ENCODE measurements at places on chromosomes 12 and 14. TPM values are rescaled to one million over a fixed set of nuclear protein-coding genes. Genes with fewer than 3 reads are reported as not detected.

TEAD4 gene
- total RNA-seq, result not detected

IL31 gene
- not detected for total RNA-seq

TFCP2 gene
- total RNA-seq, result 35.4 TPM

SLC10A1 gene
- not detected for total RNA-seq

GYS2 gene
- total RNA-seq, result 0.17 TPM

C1QL4 gene
- not detected for total RNA-seq

TNFAIP2 gene
- total RNA-seq, result 3.0 TPM

SPSB2 gene
- 17.0 TPM for total RNA-seq

DNA sequence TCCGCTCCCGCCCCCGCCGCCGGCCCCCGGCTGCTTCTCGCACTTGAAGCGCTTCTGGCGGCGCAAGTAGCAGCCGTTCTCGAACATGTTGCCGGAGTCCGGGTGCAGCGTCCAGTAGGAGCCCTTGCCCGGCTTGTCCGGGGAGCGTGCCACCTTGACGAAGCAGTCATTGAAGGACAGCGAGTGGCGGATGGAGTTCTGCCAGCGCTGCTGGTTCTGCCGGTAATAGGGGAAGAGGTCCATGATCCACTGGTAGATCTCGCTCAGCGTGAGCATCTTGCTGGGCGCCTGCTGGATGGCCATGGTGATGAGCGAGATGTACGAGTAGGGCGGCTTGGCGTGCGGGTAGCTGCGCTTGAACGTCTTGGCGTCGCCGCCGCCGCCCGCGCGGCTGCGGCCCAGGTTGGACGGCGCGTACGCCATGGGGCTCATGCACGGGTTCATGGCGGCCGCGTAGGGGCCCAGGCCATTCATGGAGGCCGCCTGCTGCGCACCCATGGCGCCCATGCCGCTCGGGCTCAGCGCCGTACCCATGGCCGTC lies 3.0 kb downstream of the FOXA1 start:
- peak; percentile 35 for DNase-seq

DNA sequence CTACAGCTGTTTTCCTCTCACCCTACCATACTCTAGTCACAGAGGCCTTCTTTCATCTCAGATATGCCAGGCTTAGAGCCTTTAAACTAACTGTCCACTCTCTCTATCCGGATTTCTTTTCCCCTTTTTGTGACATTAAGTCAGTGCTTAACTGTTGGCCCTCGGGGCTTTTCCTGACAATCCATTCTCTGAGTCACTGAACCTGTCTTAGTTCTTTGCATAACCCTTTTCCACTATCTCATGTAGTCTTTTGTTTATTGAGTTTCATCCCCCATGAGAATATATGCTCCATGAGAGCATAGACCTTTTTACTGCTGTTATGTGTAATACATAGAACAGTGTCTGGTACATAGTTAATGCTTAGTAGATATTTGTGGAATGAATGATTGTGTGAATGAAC lies 68.7 kb downstream of the PLEKHA5 start:
- DNase-seq, result no peak

- DNase-seq, result no peak
These were observed 41.2 kb downstream of the SLC6A12 start for GRCh38 chr12:172732-173161.

GRCh38 chr14:90177539-90178189 lies 78.7 kb upstream of the PSMC1 start:
- DNase-seq, result no peak

DNA sequence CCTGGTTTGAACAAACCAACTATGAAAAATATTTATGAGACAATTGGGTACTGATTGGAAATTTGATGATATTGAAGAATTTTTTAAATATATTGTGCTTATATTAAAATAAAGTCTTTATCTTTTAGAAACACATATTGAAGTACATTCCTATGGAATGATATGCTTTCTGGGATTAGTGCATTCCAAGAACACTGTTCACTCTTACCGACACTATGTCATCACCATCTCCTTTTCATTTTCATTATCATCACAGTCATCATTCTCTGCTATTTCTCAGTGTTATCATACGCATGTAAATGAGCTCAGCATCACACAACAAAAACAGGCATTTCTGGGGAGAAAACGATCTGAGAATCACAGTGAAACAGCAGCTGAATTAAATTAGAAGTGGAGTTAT lies 513.3 kb upstream of the CCDC196 start:
- DNase-seq, result no peak

GRCh38 chr12:83826112-83826511 lies 1086.5 kb downstream of the SLC6A15 start:
- no peak for DNase-seq

GRCh38 chr12:24631676-24632426 lies 317.1 kb downstream of the BCAT1 start:
- DNase-seq, result no peak

GRCh38 chr12:114319422-114319821 lies 86.5 kb downstream of the TBX5 start:
- DNase-seq, result no peak

DNA sequence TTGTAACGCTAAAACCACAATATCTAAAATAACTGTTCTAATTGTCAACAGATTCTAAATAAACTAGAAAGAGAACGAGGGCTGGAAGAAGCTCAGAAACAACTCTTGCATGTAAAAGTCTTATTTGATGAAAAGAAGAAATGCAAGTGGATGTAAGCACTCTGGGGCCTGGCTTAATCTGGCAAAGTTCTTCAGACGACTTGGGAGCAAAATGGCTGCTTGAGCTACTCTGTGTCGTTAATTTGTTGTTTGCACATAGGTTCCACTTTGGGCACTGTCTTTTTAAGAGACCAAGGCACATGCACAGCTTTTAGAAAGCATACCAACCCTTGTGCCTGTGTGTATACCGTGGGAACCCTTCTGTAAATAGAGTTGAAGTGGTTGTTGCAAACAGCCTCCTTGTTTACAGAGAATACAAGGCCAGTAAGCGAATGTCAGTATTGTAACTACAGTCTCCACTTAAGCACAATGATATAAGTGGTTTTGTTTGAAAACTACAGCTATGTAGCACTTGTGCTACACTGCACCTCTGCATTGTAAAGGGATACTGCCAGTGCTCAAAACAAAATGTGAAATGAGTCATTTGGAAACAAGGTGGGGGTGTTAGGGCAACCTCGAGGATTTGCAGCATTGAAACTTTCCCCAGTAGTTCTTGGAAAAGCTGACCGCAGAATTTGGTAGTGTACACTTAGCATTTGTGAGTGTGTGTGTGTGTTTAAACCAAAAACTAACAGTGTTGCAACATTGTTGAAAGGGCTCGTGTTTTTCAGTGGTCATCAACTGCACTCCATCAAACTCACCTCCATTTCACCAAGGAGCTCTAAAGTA lies 154.3 kb downstream of the CEP83 start:
- no peak for DNase-seq

DNA sequence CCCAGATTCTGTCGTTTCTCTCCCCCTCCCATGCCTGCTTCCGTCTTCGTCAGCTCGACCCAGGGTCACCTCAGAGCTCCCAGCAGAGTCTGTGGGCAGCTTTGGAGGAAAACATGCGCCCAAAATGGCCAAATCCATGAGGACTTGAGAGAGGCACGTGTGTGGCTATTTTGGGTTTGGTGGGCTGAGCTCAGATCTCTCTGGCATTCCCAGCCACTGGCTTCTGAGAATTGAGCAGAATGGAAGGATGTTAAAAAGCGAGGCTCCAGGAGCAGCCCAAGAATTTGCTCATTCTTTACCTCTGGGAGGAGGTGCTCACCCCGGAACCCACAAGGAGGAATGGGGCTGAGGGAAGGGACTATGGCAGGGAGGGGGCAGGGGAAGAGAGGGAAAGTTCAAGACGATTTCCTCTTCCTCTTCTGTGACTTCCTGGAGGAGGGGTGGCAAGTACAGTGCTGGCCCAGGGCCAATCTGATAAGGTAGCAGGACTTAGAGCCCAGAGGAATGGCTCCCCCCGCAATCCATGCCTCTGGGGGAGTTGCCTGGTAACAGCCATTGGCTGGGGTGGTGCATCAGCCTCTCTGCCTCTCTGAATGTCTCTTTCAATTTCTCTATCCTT lies 20.1 kb downstream of the TSPAN9 start:
- no peak for DNase-seq

DNA sequence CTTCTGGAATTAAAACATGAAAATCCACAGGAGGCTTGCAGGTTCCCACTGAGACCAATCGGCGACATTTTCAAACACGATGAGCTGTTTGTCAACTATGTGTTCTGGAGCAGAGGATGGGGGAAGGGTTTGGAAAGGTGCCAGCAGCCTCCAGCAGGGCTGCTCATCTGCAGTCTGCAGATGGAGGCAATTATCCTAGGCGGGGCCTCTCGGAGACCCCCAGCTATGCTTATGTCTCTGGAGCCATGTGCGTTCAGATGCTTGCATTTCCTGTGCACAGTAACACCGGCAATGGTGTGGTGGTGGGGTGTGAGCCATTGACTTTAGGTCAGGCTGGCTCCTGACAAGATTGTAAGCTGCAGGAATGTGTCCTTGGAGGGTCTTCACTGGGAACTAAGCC lies 51.7 kb downstream of the RPH3A start:
- no peak for DNase-seq

GRCh38 chr12:12734054-12734453 lies 16.9 kb downstream of the CDKN1B start:
- no peak for DNase-seq

GRCh38 chr12:67450441-67450840 lies 181.3 kb downstream of the CAND1 start:
- DNase-seq, result no peak

DNA sequence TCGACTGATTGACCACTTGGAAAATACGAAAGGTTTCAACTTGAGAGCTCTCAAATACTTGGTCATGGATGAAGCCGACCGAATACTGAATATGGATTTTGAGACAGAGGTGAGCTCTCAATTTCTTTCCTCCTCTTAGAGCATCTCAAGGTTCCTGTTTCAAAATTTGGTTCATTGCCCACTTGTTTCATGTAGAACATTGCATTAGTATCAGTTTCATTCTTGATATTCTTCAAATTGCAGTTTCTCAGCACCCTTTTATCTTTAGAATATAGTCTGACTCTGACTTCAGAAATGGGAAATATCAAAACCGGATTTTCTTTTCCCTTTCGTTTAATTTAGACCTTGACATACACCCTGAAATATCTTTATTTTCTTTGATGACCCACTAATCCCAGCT lies 8.8 kb downstream of the DDX47 start:
- no peak for DNase-seq

- DNase-seq, result no peak
These were observed 30.8 kb downstream of the NCKAP5L start for GRCh38 chr12:49797449-49797776.

GRCh38 chr12:120887253-120888043 lies 16.7 kb downstream of the SPPL3 start:
- DNase-seq, result no peak

DNA sequence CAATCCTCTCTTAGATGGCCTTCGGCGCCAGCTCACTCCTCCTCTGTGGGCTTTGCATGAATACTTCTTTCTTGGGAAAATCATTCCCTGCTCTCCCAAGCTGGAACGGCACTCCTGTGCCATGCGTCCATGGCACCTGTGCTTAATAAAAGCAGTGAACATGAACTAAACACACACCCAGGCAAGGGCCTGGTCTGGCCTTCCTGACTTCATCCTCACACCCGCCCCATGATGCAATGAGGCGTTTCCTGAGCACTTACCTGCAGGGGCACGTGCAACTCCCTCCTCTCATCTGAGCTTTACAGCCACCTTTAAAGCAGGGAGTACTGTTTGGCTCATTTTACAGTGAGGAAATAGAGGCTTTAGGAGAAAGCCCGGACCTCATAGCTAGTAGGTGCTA lies 219.8 kb downstream of the SLC41A2 start:
- DNase-seq, result no peak

Measured in activated naive CD8-positive, alpha-beta T cell treated with anti-CD3 and anti-CD28 coated beads, Interleukin-2, amount 10 ng/mL, durations not matched to agents 7 days and 5 days (primary cell).